ENCODE measurements at places on chromosomes 3 and 15. TPM values are rescaled to one million over a fixed set of nuclear protein-coding genes. Genes with fewer than 3 reads are reported as not detected.
A peak's percentile ranks its signal among the peaks of the same experiment; 100 is the strongest.

Gene CFAP44
- 13.2 TPM for total RNA-seq

Gene CD96
- 0.19 TPM for total RNA-seq

Gene RYR3
- total RNA-seq: 2.3 TPM

Gene SMAD6
- total RNA-seq: 23.2 TPM

Gene SLCO2A1
- total RNA-seq: 0.36 TPM

Gene GOLGA6B
- not detected for total RNA-seq

Gene SCAANT1
- total RNA-seq: not detected

DNA sequence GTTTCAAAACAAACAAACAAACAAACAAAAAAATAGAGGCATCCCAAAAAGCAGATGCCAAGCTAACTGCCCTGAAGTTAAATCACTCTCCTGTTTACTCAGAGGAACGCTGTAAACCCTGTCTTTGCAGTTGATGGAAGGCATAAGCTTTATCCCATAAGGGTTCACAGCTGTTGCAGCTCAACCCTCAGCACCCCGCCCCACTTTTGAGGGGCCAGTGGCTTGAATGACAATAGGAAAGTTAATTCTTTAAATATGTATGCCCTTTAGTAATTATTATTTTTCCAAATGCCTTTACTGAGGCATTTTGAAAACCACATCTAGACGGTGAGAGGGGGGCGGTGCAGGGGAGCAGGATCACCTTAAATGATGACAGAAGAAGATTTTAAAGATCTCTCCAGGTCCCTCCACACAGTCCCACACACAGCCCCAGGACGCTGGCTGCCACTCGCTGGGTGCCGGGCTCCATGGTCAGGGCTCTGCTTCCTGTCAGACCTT lies 272.1 kb downstream of the FAM43A start:
- ATAC-seq: no peak

- ATAC-seq: no peak
Measured at GRCh38 chr3:112857526-112857925, 10.9 kb upstream of the CD200R1L start.

GRCh38 chr15:68427366-68427765 lies 4.6 kb downstream of the ITGA11 start:
- ATAC-seq: no peak

DNA sequence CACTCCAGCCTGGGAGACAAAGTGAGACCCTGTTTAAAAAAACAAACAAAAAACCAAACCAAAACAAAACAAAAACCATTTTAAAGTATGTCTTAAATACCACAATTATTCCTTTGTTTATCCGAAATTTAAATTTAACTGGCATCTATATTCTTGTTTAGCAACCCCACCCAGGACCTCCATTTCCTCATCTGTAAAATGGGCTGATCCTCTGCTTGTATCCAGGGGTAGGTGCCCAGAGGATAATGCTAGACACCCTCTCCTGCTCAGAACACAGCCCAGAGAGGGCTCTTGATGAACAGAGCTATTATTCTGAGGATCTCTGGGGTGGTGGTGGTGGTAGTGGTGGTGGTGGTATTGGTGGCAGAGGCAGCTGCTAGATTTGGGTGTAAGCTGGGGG lies 9.8 kb downstream of the SH2D7 start:
- no peak for ATAC-seq

DNA sequence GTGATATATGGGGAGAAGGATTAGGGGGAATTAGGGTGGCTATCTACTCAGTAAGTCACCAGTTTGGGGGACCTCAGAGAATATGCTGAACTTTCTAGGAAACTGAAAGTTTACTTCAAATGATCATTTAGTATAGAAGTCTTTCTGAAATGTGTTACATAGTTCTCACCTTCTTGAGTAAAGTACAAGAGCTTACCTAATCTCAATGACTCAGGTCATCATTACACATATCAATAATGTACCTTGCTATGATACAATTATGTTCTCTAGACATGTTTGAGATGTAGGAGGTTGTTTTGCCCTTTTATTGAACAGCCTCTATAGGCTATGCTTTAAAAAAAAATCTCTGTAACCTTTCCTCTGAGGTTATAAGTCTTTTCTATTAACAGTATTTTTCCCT lies 50.7 kb downstream of the TMEM41A start:
- ATAC-seq: no peak

DNA sequence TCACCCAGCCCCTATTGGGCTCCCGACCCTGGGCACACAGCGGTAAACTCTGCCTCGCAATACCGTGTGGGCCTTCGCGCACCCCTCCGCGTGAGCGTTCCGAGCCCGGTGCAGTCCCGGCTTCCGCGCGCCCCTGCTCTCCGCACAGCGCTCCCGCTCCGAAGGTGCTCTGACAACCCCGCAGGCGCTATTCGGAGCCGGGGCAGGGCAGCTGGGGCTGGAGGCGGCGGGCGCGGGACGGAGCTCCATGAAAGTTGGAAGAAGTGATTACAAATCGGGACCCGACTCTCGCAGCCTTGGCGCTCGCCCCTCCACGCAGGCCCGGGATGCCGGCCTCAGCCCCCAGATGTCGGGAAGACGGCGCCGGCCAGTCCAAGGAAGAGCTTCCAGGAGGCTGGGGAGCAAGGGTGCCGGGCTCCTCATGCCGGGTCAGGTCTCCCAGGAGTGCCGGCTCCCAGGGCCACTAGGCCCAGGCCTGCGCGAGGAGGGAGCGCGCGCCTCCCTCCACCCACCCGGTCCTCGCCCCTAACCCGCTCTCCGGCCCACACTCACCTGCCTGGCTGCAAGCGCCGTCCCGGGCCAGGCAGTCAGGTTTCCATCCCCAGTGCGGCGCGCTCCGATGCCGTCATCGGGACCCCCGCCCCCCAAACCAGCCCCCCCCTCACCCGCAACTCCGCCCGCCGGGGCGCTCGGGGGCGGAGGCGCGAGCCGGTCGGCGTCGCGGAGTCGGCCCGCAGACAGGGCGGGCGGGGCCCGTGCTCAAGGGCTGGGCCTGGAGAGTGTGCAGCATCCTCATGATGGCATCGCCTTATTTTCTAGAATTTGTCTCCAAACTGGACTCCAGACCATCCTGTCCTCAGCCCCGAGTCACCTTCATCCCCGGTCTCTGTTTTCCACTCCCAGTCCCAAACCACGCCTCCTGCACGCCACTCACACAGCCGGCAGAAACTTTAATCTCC lies at the start of gene KIF7:
KIF7 (minus strand) TSS at position 621 of the 959 bp plus-strand sequence. CDS start 2,537 bp downstream, outside the sequence.
- peak; percentile 92 for ATAC-seq

- peak; percentile 93 for ATAC-seq
Measured at GRCh38 chr3:64438812-64439211, 213.5 kb upstream of the PRICKLE2 start.

DNA sequence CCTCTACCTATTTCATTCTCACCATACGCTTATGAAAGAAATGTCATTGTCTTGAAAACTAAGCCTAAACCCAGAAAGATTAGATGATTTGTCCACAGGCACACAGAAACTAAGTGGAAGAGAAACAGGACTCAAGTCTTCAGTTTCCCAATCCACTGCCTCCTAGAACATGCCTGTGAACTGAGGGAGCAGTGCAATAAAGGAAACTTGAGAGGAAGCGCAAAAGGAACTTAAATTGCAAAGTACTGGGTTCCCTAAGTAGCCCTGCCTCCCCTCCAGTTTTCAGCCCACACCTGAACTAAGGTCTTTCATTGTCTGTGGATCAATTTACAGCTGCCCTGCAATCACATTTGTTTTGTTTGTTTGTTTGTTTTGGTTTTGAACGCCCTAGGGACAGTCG lies 56.7 kb upstream of the TSEN2 start:
- no peak for ATAC-seq

- ATAC-seq: no peak
Measured at GRCh38 chr3:161187046-161187445, 34.1 kb upstream of the NMD3 start.

- peak; percentile 50 for ATAC-seq
Measured at GRCh38 chr3:196889844-196890708, 22.4 kb downstream of the SENP5 start.
